ENCODE measurements at places on chromosomes 13 and 19.

DNA sequence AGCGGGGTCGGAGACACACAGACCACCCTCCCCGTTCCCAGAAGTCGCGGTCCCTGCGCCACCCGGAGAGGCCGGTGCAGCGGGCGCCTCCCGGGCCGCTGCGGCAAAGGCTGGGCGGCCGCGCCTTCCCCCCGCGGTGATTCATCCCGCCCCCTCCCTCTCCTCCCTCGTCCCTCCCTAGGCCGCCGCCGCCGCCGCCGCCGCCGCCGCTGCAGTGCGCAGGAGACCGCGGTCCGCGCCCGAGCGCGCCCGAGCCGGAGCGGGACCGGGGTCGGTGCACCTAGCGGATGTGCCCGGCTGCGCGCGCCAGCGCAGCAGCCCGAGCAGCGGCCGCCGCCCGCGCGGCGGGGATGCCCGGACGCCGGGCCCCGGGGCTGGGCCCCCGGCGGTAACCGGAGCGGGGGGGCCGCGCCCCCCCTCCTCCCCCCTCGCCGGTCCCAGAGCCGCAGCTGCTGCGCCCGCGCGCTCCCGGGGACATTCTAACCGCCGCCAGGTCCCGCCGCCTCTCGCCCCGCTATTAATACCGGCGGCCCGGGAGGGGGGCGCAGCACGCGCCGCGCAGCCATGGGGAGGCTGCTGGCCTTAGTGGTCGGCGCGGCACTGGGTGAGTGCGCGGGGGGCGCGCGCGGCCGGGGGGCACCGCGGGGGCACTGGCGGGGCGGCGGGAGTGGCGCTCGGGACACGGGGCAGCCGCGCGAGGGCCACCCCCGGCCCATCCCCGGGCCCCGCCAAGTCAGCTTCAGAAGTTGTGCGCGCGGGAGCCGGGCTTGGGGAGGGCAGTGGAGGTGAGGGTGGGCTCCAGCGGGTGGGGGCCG lies at the start of gene SCN1B:
Gene SCN1B, plus strand, starts transcription at position 214 of the 815 bp plus-strand sequence. Its CDS starts 351 bp downstream, at position 565.
- peak; percentile 72 for DNase-seq

- DNase-seq = no peak
Observed at GRCh38 chr13:92873029-92873428, 353.6 kb upstream of the GPC6 start.

DNA sequence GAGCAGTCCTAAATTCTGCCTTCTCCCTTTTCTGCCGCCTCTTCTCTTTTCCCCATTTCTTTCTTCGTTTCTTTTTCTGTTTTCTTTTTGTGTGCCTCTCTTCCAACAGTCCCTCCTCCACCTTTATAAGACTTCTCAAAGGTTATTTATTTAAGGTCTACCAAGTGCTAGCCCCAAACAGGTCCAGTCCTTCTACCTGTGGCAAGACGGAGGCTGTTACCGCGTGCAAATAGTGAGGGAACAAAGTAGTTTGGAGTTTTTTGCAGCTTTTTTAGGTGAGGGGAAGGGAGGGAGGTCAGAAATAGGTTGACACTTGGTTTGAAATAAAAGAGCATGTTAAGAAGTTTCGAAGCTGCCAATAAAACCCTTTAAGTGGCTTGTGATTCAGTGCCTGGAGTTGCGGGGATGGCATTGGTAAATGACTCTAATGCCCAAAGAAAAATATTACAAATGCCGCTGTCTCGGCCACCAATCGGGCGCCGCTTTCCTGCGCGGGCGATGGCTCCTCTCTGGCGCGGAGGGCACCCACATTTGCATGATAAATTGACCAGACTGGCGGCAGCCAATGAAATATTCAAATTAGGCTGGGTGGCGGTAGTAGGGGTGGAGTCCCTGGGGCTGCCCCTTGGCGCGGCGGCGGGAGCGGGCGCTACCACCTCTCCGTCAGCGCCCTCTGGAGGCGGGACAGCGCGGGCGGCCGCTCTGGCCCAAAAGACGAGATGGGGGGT lies 7.5 kb upstream of the TSHZ3 start:
- peak; percentile 61 for DNase-seq

DNA sequence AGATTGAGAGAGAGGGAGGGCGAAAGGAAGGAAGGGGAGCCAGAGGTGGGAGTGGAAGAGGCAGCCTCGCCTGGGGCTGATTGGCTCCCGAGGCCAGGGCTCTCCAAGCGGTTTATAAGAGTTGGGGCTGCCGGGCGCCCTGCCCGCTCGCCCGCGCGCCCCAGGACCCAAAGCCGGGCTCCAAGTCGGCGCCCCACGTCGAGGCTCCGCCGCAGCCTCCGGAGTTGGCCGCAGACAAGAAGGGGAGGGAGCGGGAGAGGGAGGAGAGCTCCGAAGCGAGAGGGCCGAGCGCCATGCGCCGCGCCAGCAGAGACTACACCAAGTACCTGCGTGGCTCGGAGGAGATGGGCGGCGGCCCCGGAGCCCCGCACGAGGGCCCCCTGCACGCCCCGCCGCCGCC lies at the start of gene TNFSF11:
Gene TNFSF11, plus strand, starts transcription at position 142 of the 400 bp plus-strand sequence. Its CDS starts 152 bp downstream, at position 294.
- peak; percentile 22 for DNase-seq

DNA sequence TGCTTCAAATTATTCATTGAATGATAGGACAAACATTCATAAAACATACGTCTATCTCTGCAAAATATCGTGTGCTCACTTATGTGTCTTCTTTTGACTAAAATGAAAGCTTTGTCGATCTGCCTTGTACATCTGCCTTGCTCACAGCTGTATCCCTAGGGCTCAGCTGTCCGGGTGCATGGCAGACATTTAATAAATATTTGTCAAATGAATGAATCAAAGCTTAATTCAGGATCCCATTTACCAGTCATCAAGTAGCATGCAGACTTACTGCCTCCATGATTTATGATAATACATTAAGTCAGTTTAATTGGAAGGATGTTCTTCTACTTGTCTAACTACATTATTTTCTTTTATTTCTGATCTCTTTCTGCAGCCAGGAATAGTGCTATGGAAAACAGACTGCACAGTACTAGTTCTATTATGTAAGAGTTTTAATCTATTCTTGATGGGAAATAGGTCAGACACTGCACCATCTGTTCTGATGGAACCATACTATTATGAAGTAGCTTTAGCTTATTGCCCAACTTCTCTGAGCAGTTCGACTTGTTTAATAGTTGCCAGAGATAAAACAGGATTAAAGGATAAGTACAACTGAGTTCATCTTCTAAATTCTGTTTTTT lies 13.2 kb downstream of the SLC46A3 start:
- DNase-seq = no peak

GRCh38 chr13:90623318-90624011 lies 724.0 kb upstream of the MIR17HG start:
- DNase-seq = no peak

DNA sequence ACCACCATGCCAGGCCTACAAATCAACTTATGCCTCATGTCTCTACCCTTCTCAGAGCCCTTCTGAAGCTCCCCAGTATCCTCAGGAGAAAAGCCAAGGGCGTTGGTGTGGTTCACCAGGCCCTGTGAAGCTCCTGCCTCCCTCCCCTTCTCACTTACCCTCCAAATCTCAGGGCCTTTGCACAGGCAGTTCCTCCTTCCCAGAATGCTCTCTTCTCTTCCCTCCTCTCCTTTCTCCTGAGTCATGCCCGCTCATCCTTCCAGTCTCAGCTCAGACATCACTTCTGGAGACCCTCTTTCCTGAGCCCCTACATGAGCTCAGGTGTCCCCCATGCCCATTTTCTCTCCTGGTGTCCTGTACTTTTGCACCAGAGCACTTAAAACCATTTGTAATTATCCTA lies 20.5 kb downstream of the HIF3A start:
- DNase-seq = no peak

DNA sequence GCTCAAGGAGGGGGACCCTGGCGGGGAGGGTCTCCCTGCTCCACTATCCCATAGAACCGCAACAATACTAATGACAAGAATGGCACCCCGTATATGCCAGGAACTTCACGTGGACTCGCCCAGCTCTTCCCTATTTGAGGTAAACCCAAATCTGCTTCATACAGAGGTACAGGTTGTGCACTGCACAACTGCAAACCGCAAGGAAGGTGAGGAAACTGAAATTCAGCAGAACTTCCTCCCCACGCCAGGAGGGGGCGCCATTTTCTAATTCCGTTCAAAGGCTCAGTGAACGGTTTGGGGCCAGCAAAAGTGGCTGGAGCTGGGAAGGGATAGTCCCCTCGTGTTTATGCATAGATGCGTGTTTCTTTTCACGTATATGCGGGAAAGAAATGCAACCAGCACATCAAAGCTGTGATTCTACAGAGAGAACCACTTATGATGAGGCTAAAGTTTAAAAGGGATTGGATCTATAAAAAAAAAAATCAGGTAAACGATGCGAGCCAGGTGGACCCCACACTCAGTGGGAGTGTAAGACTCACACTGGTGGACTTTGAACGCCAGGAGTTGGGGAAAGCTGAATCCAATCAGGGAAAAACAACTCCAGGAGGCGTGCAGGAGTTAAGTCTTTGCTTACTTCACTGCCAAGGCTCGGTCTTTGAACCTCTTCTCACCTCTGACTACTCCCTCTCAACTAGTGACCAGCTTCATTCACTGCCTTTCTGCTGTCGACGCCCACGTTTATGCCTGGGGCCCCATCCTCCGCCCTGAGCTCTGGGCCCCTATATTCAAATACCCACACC lies 20.3 kb downstream of the C19orf81 start:
- peak; percentile 41 for DNase-seq

- no peak for DNase-seq
Observed at GRCh38 chr13:72890546-72890945, 108.6 kb downstream of the PIBF1 start.

DNA sequence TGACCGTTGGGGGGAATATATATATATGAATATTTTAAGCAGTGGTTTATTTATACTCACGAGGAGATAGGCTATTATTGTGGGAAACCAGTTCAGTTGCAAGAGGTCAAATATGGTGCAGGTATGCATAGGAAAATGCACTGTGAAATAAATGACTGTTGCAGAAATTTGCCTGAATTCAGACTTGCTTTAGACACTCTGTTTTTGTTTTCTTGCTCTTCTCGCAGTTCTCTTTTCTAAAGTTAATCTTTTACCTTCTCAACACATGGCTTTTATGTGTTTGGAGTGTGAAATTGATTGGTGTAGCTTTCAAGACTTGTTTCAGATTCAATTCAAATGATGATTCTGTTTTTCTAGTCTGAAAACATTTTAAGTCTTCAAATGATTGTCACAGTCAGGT lies 109.7 kb downstream of the LRCH1 start:
- DNase-seq = no peak

- no peak for DNase-seq
Observed at GRCh38 chr13:94542917-94543316, 53.0 kb downstream of the TGDS start.

- peak; percentile 75 for DNase-seq
Observed at GRCh38 chr19:1000095-1000494, at the start of gene GRIN3B. TSS of gene GRIN3B (plus strand) at chr19:1000419. CDS start at chr19:1000438, 19 bp downstream.

- DNase-seq = no peak
Observed at GRCh38 chr19:633786-634639, 676 bp upstream of the POLRMT start.

GRCh38 chr19:23986623-23987022 lies 71.9 kb downstream of the ZNF726 start:
- no peak for DNase-seq

DNA sequence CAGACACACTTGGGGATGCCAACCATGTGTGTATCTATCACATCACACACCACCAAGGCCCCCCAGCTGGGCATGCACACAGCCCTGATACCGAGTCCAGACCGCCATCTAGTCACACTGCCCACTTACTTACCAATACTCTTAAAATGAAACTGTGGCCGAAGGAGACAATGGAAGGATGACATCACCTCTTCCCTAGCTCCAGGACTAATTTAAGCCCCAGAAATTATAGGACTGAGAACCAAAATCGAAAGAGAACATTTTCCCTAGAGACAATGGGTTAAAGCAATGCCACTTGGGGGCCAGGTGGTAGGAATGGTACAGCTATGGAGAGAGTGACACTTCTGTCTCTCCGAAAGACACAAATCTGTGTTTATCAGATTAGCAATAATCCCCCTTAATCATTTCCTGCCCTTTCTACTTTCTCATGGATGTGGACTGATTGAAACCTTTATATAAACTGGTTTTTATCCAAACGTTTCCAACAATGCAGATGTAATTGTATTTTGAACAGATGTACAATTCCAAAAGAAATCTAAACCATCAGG lies 663 bp upstream of the GGACT start:
- DNase-seq = no peak

- no peak for DNase-seq
Observed at GRCh38 chr19:18637673-18638630, 1.1 kb downstream of the KLHL26 start.

GRCh38 chr13:53105477-53105876 lies 76.9 kb downstream of the OLFM4 start:
- no peak for DNase-seq

DNA sequence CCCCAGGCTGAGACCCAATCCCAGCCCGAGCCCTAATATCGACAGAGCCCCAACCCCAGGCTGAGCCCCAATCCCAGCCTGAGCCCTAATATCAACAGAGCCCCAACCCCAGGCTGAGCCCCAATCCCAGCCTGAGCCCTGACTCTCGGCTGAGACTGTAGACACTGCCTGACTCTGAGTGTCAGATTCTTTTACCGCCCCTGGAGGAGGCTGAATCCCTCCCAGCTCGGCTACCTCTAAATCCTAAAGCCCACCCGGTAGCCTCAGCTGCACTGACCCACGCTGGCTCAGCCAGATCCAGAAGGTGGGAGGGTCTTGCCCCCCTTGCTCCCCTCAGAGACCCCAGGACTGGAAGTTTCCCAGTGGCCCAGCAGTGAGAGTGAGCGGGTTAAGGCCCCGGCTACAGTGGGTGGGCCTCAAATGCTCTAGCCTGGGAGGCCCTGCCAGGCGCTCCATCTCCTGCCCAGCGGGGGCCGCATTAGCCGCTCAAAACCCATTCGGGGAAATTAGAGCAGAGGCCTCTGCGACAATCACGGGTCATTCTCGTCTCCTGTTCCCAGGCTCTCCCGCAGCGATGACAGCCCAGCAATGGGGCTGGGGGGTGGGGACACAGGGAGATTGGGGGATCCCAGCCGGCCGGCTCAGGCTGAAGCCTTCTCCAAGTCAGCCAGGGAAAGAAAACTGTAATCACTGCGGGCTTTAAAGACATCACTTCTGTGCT lies 43.8 kb downstream of the ZNRF4 start:
- no peak for DNase-seq

DNA sequence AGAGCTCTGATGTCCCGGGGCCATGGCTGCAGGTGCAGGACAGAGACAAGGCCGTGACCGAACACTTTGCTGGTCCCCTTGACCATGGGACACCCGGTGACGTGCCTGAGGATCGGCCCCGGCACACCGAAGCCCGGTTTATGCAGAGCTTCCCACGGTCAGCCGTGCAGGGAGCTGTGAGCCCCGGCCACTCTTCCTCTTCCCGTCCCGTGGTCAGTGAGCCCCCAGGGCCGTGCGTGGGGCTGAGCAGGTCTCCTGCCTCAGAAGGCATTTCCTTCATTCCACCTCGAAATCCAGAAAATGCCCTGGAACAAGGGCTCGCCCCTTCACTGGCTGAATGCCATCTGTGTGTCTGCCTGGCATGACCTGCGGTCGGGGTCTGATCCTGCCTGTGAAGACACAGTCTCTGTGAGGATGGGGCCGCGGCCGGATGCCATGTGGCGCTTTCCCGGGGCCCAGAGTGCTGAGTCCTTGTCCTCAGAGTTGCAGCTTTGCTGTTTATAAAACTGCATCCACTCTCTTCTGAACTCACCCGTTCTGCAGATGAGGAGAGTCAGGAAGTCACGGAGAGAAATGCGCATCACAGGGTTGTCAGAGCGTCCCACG lies 16.9 kb downstream of the MCF2L start:
- DNase-seq = no peak

GRCh38 chr13:69101841-69102240 lies 1005.8 kb upstream of the ATXN8OS start:
- DNase-seq = no peak
